Thoracic aorta (tissue), 2 donors: ENCODE measurements at places on chromosomes 1 and 21.
A peak's percentile ranks its signal among the peaks of the same experiment; 100 is the strongest.

GRCh38 chr21:25273959-25274358 lies 333.3 kb downstream of the MRPL39 start:
- DNase-seq = no peak

GRCh38 chr1:229238674-229239415 lies 32.1 kb upstream of the RAB4A start:
- DNase-seq = no peak

- no peak for DNase-seq
Observed at GRCh38 chr1:20594746-20595145, 5.8 kb downstream of the CDA start.

- DNase-seq = no peak
Observed at GRCh38 chr1:245528258-245528635, 373.5 kb downstream of the KIF26B start.

- no peak for DNase-seq
Observed at GRCh38 chr1:55751776-55752175, 536.6 kb upstream of the USP24 start.

GRCh38 chr1:107954719-107955415 lies 10.1 kb downstream of the VAV3 start:
- no peak for DNase-seq

DNA sequence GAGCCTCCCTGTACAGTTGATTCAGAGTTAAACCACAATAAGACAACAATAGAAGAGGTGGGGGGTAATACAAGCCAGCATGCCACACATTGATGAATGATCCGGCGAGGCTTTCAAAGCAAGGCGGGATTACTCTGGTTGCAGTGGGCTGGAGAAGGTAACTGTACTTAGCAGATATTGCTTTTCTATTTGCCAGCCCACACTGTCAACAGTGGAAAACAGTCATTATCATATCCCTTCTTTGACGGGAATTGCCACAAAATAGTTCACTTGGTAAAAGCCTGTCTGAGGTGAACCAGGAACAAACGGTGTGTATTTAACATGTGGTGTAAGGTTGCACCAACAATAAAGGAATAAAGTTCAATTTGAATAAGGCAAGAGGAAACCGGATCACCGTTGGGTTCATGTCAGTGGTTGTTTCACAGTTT lies 5.8 kb upstream of the KCNJ15 start:
- no peak for DNase-seq

DNA sequence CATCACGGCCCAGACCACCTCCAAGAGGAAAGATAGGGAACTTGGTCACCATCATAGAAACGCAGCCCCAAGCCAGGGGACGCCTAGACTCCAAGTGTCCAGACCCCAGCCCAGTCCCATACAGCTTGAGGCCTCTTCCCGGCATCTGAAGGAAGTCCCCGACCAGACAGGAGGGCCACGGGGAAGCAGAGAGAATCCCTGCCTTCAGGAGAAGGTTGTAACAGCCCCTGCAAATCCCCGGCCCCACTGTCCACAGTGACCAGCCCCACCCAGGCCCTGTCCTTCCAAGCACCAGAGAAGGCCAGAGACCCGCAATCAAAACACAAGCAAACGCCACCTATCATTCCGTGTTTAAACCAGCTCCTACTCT lies 1.7 kb downstream of the SLC19A1 start:
- DNase-seq = no peak

GRCh38 chr21:37452227-37452626 lies 85.7 kb downstream of the DYRK1A start:
- DNase-seq = peak; percentile 17

- DNase-seq = no peak
Observed at GRCh38 chr21:25370311-25370744, 237.0 kb downstream of the MRPL39 start.

DNA sequence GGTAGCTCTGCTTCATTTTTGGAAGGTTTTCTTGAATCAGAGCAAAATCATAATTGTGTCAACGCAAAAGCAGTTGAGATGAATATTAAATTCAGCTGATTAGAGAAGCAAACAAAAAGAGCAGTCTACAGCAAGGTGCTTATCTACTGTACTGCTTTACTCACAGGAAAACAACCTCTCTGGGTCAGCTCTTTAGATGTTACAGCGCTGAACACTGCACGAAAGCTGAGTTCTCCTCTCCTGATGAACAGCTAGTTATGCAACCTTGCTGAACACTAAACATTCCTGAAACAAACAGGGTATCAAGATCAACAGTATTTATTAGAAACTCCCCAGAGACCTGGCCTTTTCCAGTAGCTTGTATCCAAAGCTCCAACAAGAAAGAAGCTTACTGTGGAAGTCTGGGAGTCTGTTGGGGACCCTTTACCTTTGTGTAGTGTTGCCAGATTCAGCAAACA lies 41.3 kb downstream of the TBCE start:
- no peak for DNase-seq

GRCh38 chr1:25198663-25199252 lies 33.5 kb downstream of the SYF2 start:
- no peak for DNase-seq
